IMR-90 (cell line): ENCODE measurements at places on chromosomes 3 and 15.
A peak's percentile ranks its signal among the peaks of the same experiment; 100 is the strongest.

GRCh38 chr15:45094358-45094730, 19.6 kb downstream of the DUOX2 start:
- peaks cover 9% of the 10 kb centered on the region; the same call in 1 of the 2 replicates for H3K4me1 ChIP-seq
- peaks cover 27% of the 10 kb centered on the region for H3K27me3 ChIP-seq
- H3K27ac ChIP-seq: no peak overlapping the region
- peak; percentile 16 for DNase-seq

GRCh38 chr15:51108933-51109550, 14.3 kb upstream of the TNFAIP8L3 start:
- H3K27ac ChIP-seq: peak overlapping the region; percentile 0; the same call in 1 of the 2 replicates
- H3K4me1 ChIP-seq: peaks cover 17% of the 10 kb centered on the region
- DNase-seq: peak; percentile 92
- H3K27me3 ChIP-seq: no peaks in the 10 kb centered on the region; the same call in 1 of the 2 replicates
- H3K4me3 ChIP-seq: no peak overlapping the region

DNA sequence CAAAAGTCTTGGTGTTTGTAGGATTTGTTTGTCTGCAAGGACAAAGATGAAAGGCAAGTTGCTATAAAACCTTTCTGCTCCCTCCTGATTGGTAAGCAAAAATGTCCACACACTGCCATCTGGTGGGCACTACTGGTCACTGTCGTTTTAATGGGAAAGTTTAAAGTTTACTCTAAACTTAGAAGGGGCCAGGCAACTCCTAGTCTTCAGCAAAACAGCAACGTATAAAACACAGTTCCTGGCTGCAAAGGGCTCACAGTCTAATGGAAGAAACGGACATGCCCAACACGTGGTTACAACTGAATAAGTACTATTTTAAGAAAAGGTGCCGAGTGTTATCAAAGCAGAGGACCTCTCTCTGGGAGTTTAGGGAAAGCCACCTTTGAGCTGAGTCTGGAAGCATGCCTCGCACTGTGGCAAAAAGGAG, 23.7 kb upstream of the TPRG1 start:
- 0 out of 2 replicates have a peak, but pooled peaks cover 3% of the 10 kb centered on the region for H3K4me1 ChIP-seq
- DNase-seq: peak; percentile 67
- no peaks in the 10 kb centered on the region for H3K36me3 ChIP-seq
- no peak overlapping the region for H3K27ac ChIP-seq

DNA sequence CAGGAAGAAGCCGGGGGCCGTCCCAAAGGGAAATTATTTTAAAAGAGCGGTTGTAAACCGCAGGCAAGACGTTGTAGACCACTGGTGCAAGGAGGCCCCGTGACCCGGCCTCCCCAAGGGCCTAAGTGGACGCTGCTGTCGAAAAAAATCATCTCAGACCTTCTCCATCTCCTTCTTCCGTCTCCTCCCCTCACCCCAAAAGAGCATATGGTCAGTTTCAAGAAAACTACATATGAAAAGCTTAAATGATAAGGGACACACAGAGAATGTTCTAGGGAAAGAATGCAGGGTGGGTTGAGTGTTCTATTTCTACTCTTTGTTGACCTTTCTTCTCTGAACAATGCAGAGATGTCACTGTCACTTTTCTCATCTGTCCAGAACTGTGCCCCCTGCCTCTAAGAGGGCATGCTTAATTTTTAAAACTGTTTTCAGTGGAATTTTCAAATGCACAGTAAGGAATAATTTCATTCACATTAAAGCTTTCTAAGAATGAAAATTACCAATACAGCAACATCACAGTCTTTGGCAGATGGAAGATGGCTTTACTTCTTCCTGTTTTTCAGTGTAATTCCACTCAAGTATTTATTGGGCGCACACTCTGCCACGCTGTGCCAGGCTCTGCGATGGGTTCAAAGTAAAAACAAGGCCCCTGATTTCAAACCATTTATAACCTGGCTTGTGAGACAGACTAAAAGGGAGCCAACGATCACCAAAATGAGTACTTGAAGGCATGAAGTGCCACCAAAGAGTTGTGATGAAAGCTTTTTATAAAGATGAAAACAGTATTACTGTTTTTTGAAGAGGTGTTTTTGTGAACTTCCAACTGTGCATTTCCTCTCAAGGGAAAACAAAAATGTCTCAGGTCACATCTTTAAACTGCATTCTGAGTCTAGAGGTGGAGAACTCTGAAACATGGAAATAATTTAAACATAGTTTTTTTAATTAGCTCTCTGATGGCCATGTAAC, 891 bp upstream of the TOP2B start:
- peak overlapping the region; percentile 80 for H3K4me3 ChIP-seq
- H3K27ac ChIP-seq: peak overlapping the region; percentile 93
- H3K4me1 ChIP-seq: peaks cover 2% of the 10 kb centered on the region

DNA sequence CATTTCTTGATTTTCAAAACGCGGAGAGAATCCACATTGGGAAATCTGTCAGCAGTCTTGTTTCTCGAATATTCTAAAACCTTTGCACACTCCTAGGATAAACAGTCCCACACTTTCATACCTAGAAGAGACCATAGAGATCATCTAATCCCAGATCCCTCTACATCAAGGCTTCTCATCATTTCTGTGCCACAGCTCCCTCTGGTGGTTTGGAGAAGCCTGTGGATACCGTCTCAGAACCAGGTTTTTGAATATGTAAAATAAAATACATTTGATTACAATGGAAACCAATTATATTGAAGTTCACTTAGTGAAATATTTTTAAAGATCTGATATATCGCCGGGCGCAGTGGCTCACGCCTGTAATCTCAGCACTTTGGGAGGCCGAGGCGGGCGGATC, 211.9 kb upstream of the GOLGA6L4 start:
- DNase-seq: peak; percentile 45
- H3K4me1 ChIP-seq: no peaks in the 10 kb centered on the region
- no peak overlapping the region for H3K4me3 ChIP-seq
- no peaks in the 10 kb centered on the region for H3K27me3 ChIP-seq
- no peak overlapping the region for H3K27ac ChIP-seq

- no peak overlapping the region for H3K4me3 ChIP-seq
- H3K36me3 ChIP-seq: no peaks in the 10 kb centered on the region
- no peak for DNase-seq
- no peaks in the 10 kb centered on the region; the same call in 1 of the 2 replicates for H3K27me3 ChIP-seq
- H3K27ac ChIP-seq: no peak overlapping the region
Measured at GRCh38 chr3:98612587-98612986, 19.2 kb upstream of the CPOX start.

DNA sequence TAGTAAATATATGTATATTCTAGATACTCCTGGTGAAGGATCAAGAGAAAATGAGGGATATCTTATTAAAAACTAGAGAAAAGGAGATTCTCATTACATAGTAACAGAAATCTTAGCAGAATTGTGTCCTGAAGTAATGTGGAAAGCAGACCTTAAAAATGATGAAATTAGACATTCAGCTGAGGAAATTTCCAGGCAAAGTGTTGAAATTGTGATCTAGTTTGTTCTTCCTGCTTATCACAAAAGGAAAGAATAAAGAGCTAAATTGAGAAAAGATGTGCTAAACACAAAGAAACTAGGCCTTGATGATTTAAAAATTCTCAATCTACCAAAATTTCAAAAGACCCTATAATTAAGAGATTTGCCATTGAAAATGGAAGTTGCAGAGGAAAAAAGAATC, 362.6 kb upstream of the PLSCR5 start:
- H3K36me3 ChIP-seq: no peaks in the 10 kb centered on the region
- H3K27me3 ChIP-seq: no peaks in the 10 kb centered on the region
- no peak for DNase-seq
- no peak overlapping the region for H3K27ac ChIP-seq

- DNase-seq: no peak
- no peaks in the 10 kb centered on the region for H3K36me3 ChIP-seq
- peaks cover 3% of the 10 kb centered on the region; the same call in 1 of the 2 replicates for H3K27me3 ChIP-seq
- no peaks in the 10 kb centered on the region for H3K4me1 ChIP-seq
- H3K4me3 ChIP-seq: no peak overlapping the region
- H3K27ac ChIP-seq: no peak overlapping the region
Measured at GRCh38 chr3:156341332-156341731, 213.6 kb downstream of the SSR3 start.
